Stimulated activated effector memory CD8-positive, alpha-beta T cell treated with anti-CD3 and anti-CD28 coated beads, Interleukin-12 subunit alpha, Interleukin-12 subunit beta, amount 100 ng/mL, for 72 hours (primary cell): ENCODE measurements at places on chromosomes 1 and 21.

GRCh38 chr1:151504252-151504651, 6.9 kb upstream of the CGN start:
- DNase-seq, result no peak

GRCh38 chr1:60670302-60670701, 412.1 kb upstream of the NFIA start:
- no peak for DNase-seq

DNA sequence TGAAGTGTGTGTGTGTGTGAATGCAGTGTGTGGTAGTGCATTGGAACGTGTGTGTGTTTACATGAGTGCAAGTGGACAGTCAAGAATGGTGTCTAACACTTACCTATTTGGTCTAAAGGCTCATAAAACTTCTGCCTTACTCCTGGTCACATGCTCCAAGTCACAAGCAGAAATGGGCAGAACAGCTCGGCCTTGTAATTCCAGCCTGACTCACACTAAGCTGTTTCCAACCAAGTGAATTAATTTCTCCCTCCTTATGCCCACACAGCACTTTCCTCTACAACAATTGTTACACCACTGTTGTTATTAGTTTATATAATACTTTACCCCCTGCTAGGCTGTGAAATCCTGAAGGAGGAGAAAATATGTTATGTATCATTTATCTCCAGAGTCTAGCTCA, 43.8 kb downstream of the DDR2 start:
- no peak for DNase-seq

- no peak for DNase-seq
Measured at GRCh38 chr1:55947446-55947845, 631.9 kb downstream of the PLPP3 start.

DNA sequence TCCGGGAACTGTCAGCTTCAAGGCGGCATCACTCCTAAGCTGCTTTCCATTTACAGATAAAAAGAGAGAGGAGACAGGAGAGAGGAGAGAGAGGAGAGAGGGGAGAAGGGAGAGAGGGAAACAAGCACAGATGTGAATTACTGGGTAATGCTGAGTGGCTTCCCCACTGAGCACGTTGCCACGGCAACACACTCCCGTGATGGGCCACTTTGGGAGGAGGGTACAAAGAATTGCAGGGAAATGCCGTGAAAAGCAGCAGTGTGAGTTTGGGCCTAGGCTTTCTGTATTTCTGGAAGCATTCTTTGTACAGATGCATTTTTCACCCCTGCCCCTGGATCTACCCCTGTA, 128.0 kb upstream of the IRF2BP2 start:
- no peak for DNase-seq

- no peak for DNase-seq
Measured at GRCh38 chr1:226600254-226600653, 51.7 kb downstream of the STUM start.

DNA sequence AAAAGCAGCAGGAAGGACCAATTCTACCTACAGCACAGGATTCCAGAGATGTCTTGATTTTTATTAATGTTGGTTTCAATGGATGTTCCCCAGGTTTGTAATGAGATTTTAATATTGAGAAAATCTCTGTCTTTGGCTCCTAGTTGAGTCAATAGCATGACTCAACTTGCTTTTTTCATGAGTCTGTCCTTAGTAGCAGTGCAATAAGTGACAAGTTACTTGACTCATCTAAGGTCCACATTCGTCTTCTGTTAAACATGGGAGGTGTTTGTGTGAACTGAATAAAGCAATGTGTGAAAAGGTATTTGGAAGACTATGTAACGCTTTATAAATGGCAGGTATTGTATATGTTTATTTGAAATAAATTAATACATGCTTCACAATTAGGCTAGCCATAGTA, 645.0 kb upstream of the PTBP2 start:
- DNase-seq, result no peak
